ENCODE measurements at places on chromosomes 3 and 15. TPM values are rescaled to one million over a fixed set of nuclear protein-coding genes. Genes with fewer than 3 reads are reported as not detected.

GRCh38 chr15:68653031-68653635 is 74.3 kb downstream of the CORO2B start:
- no peak for DNase-seq

GRCh38 chr15:81152799-81153198 is 18.7 kb downstream of the CFAP161 start:
- DNase-seq, result no peak

GRCh38 chr3:72697717-72698116 is 150.5 kb downstream of the SHQ1 start:
- DNase-seq, result no peak

- DNase-seq, result no peak
These were observed 37.7 kb downstream of the PRKCI start for GRCh38 chr3:170259907-170260306.

ROPN1 gene
- not detected for total RNA-seq

DNA sequence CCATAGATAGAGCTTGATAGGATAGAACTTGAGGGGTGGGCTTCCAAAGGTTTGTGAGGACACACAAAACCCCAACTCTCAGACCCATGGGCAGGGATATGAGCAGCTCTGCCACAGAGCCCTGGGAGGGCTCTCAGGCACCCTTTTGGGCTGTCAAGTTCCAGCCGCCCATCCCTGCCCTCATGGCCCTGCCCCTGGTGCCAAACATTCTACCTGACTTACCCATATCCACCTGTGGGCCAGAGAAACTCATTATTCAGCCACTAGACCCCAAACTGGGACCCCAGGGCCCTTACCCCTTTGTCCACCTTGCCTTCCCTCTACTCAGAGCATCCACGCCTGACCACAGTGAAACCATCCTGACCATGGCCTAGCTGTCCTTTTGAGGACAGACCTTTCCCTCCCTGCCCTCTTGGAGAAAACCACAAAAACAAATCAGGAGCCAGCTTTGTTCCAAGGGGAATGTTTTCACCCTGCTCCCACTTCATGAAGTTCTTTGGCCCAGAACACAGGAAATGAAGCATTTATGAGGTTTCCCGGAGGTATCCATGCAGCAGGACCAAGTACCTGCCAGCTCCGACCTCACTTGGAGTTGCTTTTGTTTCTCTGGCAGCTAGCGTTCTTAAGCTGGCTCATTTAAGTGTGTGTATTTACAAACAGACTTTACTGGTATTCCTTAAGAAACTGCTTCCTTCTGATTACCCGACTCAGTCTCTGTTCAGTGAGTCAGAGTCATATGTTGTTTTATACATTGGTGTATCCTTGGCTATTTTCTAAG is 34.2 kb upstream of the GALNT15 start:
- DNase-seq, result no peak

GRCh38 chr3:174072675-174073074 is 675.1 kb downstream of the NLGN1 start:
- no peak for DNase-seq

ROBO1 gene
- 8.6 TPM for total RNA-seq

- DNase-seq, result no peak
These were observed 10.6 kb downstream of the ARHGEF26 start for GRCh38 chr3:154131830-154132229.

- no peak for DNase-seq
These were observed 79.9 kb downstream of the GTPBP8 start for GRCh38 chr3:113070681-113071113.

- no peak for DNase-seq
These were observed 118.4 kb downstream of the ATG7 start for GRCh38 chr3:11390411-11391131.

DNA sequence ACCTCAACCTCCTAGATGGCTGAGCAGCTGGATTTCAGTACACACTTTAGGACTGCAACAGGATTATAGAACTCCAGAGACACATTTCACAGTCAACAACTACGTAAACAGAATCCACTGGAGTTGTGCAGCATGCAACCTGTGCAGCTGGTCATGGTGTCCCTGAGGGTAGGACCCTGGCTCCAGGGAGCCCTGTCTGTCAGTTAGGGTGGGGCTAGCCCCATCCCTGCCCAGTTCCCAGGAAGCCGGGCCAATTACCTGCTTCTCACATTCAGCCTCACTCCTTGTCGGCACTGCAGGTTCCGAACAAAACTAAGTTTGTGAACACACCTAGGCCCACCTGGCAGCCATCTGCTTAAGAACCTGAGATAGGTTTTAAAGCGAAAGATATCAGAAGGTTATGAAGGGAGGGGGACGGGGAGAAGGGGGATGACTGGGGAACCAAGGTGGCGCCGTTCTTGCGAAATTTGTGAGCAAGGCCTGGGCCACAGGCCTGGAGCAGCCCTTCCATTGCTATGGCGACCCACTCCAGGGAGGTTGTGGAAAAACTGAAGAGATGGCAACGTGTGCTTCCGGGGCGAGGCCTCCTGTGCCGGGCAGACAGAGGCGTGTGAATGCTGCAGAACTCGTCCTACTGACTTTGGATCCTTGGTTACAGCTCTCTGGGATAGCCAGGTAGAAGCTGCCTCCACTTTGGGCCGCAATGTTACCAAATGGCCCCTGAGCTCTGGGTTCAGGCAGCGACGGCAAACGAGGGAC is 25.3 kb downstream of the ACSBG1 start:
- no peak for DNase-seq

- no peak for DNase-seq
These were observed 57.8 kb downstream of the NEK10 start for GRCh38 chr3:27311400-27311799.

DNA sequence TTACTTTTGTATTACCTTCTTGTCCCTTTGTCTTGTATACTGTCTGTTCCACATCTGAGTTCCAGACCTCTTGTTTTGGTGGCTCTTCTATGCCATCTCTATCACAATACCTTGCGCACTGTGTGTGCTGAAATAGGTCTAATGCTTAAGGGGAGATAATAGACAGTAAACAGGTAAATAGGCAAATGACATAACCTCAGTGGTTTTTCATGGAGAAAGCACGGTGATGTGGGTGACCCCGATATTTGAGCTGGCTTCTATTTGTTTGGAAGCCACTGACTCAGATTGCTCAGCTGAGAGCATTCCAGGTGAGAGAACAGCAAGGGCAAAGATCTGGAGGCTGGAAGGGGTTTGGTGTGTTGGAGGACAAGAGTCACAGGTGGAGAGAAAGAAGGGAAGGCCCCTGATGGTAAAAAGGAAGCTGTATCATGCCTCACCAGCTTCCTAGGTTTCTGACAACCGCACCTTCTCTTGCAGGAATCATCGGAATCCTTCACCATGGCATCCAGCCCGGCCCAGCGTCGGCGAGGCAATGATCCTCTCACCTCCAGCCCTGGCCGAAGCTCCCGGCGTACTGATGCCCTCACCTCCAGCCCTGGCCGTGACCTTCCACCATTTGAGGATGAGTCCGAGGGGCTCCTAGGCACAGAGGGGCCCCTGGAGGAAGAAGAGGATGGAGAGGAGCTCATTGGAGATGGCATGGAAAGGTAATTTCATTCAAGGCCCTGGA is 795 bp downstream of the MCM2 start:
- no peak for DNase-seq

GRCh38 chr15:31062310-31062847 is 39.1 kb downstream of the TRPM1 start:
- DNase-seq, result no peak

DNA sequence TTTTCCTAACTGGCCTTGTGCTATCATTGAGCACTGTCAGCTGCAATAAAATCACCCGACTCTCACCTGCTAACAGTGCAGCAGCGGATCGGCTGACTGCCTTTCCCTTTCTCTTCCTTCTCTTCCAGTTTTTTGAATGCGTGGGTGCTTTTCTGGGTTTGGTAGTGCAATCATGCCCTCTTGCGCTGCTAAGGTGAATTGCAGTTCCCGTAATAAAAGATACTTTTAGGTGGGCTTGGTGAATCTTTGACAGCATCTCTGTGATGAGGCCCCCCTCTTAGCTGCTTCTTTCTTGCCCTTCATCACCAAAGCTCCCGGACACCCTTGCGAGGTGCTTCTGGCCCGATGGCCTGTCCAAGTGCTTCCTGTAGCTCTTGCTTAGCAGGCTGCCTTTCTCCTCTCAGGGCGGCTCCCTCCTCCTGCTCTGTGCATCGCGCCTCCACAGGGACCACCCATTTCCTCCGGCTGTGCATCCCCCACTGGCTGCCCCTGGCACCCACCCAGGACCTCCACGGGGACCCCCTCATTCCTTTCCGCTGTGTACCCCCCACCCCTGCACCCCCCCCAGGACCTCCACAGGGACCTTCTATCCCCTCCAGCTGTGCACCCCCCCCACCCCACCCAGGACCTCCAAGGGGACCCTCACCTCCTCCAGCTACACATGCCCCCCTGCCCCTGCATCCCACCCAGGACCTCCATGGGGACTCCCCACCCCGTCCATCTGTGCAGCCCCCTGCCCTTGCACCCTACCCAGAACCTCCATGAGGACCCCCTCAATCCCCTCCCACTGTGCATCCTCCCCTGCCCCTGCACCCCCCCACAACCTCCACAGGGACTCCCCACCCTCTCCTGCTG is 50.8 kb upstream of the RPL32 start:
- peak; percentile 67 for DNase-seq

AEN gene
- 55.2 TPM for total RNA-seq

CCDC13 gene
- total RNA-seq, result 0.29 TPM

- DNase-seq, result peak; percentile 88
These were observed 2.9 kb downstream of the GNAT1 start for GRCh38 chr3:50194128-50194902.

DNA sequence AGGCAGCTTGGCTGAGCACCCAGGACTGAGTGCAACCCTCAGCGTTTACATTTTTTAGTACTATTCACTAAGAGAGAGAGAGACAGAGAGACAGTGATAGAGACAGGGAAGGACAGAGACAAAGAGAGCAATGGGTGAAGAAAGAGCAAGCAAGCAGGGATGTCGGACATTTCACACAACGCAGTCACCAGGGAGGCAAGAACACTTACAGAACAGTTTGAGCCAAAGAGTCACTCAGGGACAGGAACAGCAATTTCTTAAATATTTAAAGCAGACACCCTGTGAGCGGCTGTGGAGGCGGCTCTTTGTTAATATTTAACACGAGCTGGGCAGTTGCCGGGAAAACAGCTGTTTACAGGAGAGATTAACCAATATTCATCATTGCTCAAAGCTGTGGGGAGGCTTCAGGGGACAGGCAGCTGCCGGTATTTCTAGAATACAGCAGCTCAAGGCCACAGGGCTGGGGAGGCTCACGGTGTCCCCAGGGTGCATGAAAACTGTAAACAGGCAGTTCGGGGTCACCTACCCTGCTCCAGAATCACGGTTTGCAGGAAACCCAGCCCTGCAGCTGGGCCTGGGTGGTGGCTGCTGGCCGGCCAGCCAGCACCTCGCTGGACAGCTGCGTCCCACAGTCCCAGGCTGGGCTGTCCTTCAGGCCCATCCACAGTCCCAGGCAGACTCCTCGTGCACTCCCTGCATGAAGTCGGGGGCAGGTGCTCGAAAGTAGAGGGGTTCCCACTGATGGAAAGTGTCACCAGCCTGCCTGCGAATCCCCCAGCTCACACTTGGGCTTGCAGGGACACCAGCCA is 38.8 kb upstream of the PCSK6 start:
- no peak for DNase-seq

MFGE8 gene
- total RNA-seq, result 34.0 TPM

DNA sequence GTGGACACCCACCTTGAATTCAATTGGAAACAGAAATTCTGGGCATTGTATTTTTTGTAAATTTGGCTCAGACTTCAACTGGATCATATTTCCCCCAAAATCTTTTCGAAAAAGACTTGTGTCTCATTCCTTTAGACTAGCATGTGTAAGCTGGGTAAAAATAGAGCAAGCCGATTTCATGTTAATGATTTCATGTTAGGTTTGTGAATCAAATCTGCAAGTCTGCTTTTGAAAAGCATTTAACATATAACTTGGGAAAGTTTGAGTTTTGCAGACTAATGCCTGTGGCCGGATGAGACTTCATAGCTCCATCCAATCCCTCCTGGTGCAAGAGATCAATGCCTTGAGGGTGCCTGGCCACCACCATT is 64.5 kb downstream of the FLNB start:
- DNase-seq, result no peak

- no peak for DNase-seq
These were observed 64.3 kb upstream of the TSPAN3 start for GRCh38 chr15:77135181-77135580.

GRCh38 chr15:87604857-87605446 is 651.6 kb downstream of the NTRK3 start:
- DNase-seq, result peak; percentile 14

GRM7 gene
- not detected for total RNA-seq

WDR49 gene
- 0.36 TPM for total RNA-seq

Measured in activated CD8-positive, alpha-beta T cell treated with anti-CD3 and anti-CD28 coated beads for 36 hours (primary cell).